ENCODE measurements at places on chromosomes 7 and 10. TPM values are rescaled to one million over a fixed set of nuclear protein-coding genes. Genes with fewer than 3 reads are reported as not detected.

DNA sequence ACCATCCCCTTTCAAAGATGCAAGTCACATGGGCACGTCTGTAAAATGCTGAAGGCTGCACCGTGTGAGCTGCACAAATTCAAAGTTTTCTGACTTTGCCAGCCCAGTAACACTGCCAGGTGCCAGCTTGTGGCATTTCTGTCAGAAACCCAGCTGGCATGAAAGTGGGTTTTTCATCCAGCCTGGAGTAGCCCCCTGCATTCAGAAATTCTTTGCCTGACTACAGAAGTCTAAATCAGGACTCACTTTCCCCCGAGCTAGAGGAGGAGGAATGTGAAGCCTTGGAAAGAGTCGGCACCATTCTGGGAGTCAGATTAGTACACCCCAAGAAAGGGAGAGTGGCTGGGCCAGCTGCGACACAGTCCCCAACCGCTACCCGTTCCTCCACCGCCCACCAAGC, 56.7 kb upstream of the EN2 start:
- DNase-seq: no peak

GRCh38 chr7:92557249-92557648, 28.7 kb downstream of the RBM48 start:
- DNase-seq: no peak

DNA sequence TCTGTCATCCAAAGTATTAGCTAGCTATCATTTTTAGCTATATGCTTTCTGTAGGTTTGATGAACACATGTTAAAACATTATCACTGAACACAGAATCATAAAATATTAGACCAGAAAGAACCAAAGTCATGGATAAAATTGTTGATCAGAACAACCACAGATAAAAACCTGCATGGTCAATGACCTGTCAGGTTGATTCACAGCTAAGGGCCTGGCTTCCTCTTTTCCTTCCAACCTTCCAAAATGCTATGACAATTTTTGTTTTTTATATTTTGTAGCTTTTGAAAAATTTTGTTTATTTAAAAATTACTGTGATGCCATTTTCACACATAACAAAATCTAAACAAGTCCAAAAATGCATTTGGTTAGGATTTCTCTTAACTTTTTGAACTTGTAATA, 444.4 kb upstream of the CHRM2 start:
- no peak for DNase-seq

DNA sequence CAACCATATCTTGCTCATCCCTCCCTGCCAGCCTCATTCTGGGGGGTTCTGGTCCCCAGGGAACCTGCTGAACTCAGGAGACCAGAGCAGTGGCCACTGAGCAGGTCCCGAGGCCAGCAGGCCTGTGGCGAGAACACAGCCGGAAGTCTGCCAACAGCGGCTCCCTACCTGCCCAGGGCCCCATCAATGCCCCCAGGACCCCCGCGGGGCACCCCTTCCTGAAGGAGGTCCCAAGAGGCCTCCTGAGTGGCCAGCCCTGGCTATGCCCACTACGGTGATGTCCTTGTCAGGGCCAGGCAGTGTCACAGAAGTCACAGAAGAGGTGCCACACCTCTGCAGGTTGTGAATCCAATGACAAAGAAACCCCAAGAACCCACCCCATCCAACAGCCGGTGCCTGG, 58.9 kb downstream of the CAMK2B start:
- no peak for DNase-seq

GRCh38 chr10:2145491-2145890, 408.2 kb upstream of the ADARB2 start:
- no peak for DNase-seq

DNA sequence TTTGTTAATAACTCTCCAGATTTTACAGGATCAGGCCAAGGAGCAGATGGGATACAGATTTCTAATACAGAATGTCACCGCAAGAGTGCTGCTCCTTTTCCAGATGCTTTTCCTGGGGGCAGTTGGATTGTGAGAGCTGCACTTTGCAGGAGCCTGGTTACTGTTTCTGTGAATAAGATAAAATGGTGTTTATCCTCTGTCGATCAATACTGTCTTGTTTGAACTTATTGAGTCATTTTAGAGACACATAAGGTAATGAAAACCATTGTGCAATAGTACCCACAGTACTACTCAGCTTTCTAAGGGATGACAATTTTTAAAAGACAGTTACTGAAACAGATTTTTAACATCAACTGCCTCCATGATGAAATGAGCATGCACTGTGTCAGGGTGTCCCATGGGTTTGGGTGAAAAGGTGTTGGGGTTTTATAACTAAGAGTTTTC, 2.9 kb downstream of the A1CF start:
- peak; percentile 26 for DNase-seq

- DNase-seq: peak; percentile 49
Observed at GRCh38 chr7:27424231-27424630, 181.6 kb downstream of the EVX1 start.

The IFIT1B gene
- polyA plus RNA-seq: not detected
